Stimulated activated CD8-positive, alpha-beta memory T cell treated with anti-CD3 and anti-CD28 coated beads, Interleukin-7, amount 100 ng/mL, for 1 hour (primary cell): ENCODE measurements at places on chromosomes 1 and 21.

DNA sequence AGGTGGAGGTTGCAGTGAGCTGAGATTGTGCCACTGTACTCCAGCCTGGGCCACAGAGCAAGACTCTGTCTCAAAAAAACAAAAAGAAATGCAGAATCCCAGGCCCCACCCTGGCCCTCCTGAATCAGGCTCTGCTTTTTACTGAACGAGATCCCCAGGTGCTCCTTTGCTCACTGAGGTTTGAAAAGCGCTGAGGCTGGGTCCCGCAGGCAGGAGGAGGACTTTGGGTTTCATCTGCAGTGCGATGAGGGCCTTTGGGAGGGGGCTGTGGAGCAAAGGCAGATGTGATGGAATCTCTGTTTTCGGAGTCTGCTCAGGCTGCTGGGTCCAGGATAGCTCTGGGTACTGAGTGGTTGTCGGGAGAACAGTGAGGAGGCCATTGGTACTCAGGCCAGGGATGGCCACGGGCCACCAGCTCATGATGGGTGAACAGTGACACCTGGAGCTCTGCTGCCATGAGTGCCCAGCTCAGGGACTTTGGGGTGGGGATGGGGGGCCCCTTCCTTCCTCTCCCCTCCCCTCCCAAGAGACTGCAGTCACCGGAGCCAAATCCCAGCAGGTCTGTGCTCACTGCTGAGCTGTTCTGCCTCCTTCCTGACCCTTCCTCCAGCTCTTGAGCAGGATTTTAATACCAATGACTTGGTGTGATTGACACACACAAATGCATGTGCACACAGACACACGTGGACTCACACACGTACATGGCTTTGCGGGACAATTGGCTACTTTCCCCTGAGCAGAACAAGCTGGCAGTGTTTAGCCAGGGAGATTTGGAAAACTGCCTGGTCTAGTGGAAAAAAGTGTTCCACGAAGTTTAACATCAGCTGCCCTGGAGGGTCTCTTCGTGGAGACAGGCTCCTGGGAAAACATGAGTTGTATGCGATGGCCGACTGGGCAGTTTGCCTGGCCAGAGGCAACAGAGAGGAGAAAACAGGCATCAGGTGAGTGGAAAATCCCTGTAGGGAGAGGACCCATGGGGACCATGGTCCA is 3.6 kb upstream of the DHRS3 start:
- no peak for DNase-seq

DNA sequence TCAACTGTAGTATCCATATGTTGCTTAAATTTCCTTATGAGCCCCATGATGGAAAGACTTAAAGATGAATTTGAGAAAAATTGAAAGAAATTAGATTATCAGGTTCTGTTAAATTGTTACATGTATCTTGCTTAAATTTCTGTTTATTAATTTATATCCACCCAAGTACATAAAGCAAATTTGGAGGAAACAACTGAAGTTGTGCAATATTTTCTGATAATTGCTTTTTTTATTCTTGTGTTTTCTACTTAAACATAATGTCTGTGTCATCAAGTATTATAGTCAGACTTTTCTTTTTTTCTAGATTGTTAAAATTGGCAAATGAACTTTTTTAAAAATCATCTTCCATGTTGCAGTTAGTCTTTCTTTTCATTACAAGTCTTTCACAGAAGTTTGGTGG is 36.8 kb downstream of the RNF11 start:
- no peak for DNase-seq

- no peak for DNase-seq
Observed at GRCh38 chr1:29849038-29849750, 612.9 kb downstream of the PTPRU start.

DNA sequence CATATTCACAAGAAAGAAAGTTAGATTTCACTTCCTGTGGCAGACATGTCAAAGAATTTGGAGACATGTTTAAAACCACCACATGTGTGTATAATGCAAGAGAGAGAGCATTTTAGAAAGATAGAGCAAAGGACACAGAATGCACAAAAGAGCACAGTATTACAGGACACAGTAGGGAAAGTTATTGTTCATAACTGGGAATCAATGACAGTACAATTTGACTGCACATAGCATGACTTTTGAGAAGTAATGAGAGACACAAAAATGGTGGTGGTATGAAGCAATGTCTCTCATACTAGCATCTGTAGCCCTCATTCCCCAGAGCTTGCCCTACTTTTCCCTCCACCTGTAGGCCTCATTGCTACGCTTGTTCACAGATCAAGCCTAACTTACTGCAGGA is 499.2 kb downstream of the PTPRC start:
- no peak for DNase-seq

DNA sequence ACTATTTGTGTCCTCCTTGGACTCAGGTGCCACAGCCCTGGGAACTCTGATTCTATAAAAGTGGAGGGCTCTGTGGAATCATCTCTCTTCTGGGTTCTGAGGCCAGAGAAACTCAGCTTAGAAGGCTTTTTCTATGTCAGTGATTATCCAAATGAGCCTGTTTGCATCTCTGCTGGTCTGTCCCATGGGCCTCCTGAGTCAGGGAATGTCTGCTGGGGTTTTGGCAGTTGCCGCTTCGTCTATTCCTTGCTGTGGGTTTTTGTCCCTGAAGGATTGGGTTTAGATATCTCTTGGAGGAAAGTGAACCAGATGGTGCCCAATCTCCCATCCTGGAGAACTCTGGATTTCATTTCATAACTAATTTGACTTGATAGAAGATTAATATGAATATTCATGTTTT is 297.6 kb downstream of the HHAT start:
- no peak for DNase-seq
